GM12878 (cell line): ENCODE measurements at places on chromosomes 16 and 17. TPM values are rescaled to one million over a fixed set of nuclear protein-coding genes. Genes with fewer than 3 reads are reported as not detected.

GRCh38 chr17:38674749-38675615, at the start of gene EPOP:
Gene EPOP, minus strand, starts transcription at chr17:38674957. Its CDS starts 462 bp downstream, at chr17:38674495.
- DNase-seq: no peak

- DNase-seq: no peak
Observed at GRCh38 chr16:19502395-19503131, 19.3 kb downstream of the GDE1 start.

Gene CPHXL2
- polyA plus RNA-seq: not detected in 2 replicates

- no peak for DNase-seq
Observed at GRCh38 chr17:61225178-61225882, 174.3 kb upstream of the TBX2 start.

DNA sequence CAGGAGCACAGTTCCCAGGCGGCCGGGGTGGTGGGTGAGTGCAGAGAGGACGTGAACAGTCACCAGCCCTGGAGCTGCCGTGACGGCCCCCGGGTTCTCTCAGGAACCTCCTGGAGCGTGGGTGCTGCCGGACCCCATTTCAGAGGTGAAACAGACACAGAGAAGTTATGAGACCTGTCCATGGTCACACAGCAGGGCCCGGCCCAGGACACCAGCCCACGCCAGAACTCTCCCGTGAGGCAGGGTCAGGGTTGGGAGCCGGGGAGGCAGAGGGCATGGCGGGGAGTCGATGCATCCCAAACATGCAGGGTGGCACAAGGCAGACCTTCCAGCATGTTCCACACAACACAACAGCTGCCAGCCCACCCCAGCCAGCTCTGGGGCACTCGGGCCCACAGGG, 3.8 kb upstream of the PVALEF start:
- no peak for DNase-seq

GRCh38 chr17:917941-918740, 61.4 kb downstream of the NXN start:
- DNase-seq: no peak

- no peak for DNase-seq
Observed at GRCh38 chr17:19402171-19402570, 8.9 kb upstream of the RNF112 start.

Gene KRTAP3-2
- not detected in 2 replicates for polyA plus RNA-seq

Gene CDK5R1
- 5.3 and 5.6 TPM in 2 replicates for polyA plus RNA-seq
